ENCODE measurements at places on chromosomes 12 and 14.

DNA sequence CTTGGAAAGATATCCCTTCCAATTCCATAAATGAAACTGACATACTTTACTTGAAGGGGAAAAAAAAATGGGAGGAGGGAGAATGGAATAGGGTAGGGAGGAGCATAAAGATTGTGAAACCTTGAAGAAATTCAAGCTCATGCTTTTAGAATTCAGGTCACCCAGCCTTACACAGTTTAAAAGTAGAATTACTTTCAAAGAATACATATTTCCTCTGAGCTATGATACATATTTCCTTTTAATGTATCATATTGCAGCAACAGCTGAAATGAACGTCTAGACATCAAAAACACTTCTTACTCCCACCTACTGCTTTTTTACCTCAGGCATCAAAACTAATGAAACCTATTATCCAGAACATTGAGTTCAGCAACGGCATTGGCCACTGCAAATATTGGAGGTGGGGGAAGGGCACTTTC, 156.0 kb downstream of the MED13L start:
- no peak for ATAC-seq

GRCh38 chr12:119988472-119989360, at the start of gene BICDL1:
TSS of gene BICDL1 (plus strand) at chr12:119989236. CDS start at chr12:119989869, 633 bp downstream.
- peak; percentile 63 for ATAC-seq

DNA sequence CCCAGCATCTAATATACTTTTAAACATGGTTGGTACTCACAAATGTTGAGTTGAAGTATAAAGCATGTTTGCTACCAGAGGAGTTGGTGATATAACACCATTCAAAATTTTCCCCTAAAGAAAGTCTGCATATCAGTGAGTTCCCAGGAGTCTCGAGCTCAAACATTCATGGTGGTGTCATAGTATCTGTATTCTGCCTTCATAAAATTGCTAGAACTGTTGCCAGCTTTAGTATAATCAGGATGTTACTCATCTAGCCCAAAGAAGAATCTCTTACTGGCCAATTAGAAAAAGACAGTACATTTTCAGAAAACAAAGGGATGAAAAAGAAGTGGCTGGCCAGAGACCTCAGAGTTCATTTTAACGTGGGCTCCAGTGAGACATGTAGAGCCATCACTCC, 374.7 kb downstream of the KCNH5 start:
- no peak for ATAC-seq

- ATAC-seq, result no peak
These were observed 43.9 kb upstream of the ACTN1 start for GRCh38 chr14:69023035-69023434.

GRCh38 chr12:56339158-56339422, 406 bp downstream of the IL23A start:
- no peak for ATAC-seq

GRCh38 chr14:89399594-89400068, 17.4 kb downstream of the FOXN3 start:
- ATAC-seq, result peak; percentile 94

DNA sequence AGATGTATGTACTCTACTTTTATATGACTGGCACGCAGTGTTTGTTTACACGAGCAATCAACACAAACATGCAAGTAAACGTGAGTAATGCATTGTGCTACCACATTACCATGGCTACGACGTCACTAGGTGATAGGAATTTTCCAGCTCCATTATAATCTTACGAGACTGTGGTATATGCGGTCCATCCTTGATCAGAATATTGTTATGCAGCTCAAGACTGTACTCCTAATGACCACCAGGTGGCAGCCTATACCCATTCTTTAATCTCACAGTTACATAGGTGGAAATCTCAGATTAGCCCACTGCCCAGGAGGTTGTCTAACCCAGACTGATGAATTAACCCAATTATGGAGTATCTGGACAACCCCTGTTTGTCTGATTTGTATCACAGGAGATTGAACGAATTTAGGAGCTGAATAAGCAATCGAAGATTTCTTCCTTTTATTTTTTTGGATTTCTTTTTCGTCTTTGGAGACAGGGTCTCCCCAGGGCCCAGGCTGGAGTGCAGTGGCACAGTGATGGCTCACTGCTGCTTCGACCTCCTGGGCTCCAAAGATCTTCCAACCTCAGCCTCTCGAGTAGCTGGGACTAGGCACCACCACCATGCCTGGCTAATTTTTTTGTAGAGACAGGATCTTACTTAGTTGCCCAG, 8.7 kb upstream of the TESPA1 start:
- ATAC-seq, result peak; percentile 79

GRCh38 chr12:72717036-72717435, 444.9 kb downstream of the TRHDE start:
- no peak for ATAC-seq

DNA sequence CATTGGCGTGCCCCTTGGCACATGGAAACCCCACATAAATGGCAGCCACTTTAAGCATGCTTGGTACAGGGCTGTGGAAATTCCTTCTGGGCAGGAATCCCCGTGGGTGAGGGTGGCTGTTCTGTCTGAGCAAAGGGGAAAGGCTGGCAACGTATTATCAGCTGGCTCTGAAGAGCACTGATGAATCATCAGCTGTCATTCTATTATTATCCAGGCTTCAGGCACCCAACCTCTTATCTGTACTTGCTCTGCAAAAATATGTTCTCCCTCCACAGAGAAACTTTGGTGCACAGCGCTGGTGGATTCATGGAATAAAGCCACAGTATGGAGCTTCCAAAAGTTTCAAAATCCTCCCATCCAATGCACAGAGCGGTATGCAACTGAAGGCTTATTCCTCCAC, 167.1 kb downstream of the TBX5 start:
- ATAC-seq, result no peak

DNA sequence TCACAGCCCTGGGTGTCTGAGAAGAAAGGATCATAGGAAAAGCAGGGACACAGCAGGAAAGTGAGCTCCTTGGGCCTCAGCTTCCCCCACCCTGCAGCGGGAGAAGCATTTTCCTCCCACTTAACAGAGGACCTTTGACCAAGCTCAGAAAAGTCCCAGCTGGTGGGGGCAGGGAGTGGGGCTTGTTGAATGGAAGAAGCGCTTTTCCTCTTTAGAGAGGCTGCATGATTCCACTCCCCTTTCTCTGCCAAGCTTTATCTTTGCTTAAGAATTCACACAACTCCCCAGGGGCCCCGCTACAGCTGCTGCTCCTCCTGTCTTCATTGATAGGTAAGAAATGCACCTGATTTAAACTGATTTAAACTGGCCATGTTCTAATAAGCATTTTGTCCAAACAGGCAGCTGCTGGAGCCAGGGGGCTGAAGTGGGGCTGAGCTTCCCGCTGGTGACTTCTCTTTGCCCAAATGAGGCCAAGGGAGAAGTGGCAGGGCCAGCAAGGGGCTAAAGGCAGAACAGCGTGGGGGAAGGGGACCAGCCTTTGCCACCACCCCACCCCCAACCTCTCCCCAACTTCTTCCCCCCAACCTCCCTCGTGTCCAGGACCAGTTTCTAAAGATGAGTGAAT, 1.7 kb upstream of the PAPLN start:
- ATAC-seq, result peak; percentile 31

- no peak for ATAC-seq
These were observed 650 bp downstream of the GALC start for GRCh38 chr14:87992346-87992717.

DNA sequence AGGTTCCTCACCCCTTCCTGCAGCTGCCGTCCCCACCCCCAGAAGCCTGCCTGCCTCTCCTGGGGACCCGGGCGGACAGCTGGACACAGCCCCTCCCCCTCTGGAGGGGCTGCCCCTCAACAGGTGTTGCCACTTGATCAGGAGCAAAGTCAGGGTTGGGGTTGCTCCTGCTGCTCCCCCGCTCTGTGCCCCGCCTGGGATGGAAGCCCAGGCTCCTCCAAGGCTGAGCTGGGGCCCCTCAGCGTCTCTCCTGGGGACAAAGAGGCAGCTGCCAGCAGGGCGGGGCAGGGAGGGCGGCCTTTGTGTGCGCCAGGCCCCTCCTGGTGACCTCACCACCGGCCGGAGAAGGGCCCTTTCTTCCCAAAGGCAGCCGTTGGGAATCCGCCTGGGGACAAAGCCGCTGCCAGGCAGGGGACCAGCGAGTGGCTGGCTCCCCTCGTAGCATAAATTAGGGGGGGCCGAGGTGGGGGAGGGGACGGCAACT, 13.7 kb downstream of the TRMT61A start:
- ATAC-seq, result peak; percentile 11

DNA sequence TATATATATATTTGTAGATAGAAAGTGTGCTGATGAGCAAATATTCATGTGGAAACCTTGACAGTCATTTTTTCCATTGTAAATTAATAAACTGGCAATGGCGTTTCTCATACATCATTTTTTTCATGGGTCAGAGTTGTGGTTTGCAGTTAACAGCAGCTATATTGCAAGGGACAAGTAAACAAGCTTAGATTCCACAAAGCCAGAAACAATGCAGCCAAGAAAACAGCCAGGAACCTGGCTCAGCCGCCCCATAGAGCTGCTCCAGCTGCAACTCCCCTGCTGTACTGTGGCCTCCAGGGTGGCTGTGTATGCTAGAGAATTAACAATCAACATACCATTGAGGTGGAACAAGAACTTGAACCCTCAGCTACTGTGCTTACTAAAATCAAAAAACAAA, 298.2 kb downstream of the TMEM132D start:
- no peak for ATAC-seq

- peak; percentile 99 for ATAC-seq
These were observed 159.8 kb upstream of the DAAM1 start for GRCh38 chr14:59028476-59029202.

DNA sequence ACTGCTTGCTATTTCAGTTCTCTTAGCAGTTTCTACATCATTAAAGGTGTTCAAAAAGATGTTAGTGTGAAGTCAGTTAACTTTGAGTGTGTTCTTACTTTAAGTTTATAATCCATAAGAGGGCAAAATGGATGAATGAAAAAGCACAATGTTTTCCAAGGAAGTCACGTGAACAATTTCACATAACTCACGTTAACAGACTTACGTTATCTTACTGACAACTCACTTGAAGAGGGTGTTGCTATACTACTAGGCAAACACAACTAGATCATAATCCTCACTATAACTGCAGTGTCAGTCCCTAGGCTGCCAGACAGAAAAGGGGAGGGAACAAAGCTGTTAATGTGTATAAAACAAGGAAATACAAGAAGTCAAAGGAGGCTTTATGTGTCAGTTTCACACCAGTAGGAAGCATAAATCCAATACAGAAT, 6.4 kb downstream of the SLC2A13 start:
- ATAC-seq, result no peak

- no peak for ATAC-seq
These were observed 110.0 kb downstream of the EPS8 start for GRCh38 chr12:15679151-15679550.

DNA sequence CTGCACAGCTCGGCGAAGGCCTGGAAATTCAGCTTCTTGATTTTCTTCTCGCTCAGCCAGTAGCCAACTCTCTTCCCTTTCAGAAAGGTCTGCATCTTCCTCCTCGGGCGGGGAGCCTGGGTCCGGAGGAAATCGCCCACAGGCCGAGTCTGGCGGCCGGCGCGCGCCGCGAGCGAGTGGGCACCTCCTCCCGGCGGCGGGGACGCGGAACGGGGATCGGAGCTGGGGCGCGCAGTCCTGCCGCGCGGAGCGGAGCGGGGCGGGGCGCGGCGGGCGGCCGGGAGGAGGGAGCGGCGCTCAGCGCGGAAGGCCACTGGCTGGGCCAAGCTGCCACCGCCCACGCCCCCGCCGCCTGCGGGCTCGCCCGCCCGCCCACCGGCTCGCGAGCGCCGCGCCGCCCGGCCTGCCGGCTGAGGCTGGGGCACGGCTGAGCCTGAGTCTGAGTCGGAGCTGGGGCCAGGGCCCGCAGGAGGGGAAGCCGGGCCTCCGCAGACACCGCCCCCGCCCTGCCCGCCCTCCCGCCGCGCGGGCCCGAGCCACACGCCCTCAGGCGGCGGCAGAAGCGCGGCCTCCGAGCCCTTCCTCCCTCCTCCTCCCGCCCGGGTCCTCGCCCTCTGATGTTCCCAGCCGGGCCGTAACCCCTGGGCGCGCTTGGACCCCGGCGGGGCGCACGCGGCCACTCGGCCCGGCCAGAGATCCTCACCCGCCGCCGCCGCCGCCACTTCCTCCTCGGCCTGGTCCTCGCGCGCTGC, 480 bp downstream of the ITPK1 start:
- peak; percentile 86 for ATAC-seq

DNA sequence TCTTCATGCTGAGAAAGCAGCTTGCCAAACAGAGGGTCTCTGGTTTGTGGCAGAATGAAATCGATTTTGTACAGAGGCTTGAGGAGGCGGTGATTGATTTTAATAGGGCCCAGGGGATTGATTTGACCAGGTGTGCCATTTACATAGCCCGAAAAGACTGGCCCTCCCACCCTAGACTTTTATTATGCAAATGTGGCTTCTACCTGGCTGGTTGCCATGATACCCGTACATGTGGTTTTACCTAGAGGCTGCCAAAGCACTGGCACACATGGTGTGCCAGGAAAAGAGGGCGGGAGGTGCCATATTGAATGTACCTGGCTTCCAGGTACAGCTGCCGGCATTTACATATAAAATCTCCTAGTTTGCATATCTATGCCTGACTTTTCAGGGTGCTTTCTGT, 18.0 kb upstream of the GUCY2C start:
- no peak for ATAC-seq

All from motor neuron (in vitro differentiated cells).